ENCODE measurements at places on chromosomes 3 and 15. TPM values are rescaled to one million over a fixed set of nuclear protein-coding genes. Genes with fewer than 3 reads are reported as not detected.

The NME9 gene
- total RNA-seq: not detected

DNA sequence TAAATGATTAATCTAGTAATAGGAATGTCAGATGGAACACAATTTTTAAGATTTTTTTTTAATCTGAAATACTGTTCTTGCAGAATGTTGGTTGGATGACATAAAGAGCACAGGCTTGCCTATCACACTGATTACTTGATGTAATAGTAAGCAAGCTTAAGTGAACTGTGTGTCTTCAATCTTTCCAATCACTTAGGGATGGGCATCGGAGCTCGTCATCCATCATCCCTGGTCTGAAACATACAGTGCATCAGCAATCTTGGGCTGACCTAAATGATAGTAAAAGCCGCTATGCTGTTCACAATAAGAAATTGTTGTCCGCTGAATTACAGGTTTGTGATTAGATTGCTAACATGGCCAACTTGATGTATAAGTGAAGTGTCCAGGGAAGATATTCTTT lies 195.8 kb downstream of the WDR72 start:
- no peak for DNase-seq

The ATP10A gene
- not detected for total RNA-seq

The IGSF10 gene
- 0.59 TPM for total RNA-seq

- DNase-seq: peak; percentile 14
Observed at GRCh38 chr3:143627336-143627735, 220.9 kb downstream of the SLC9A9 start.

DNA sequence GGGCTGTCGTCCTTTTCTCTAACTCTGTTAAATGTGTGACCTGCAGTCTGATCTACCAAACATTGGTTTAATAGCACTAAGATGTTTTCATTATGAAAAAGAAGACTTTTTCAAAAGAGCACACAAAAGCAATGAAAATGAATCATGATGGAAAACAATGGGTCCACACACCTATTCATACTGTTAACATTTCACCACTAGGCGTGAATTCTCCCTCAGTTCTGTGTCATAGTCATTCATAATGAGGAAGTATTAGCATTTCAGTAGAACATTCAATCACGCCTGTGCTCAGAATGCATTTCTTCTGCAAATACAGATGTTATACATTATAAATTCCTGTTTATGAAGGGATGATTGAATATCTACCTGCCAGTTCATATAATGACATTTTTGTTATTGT lies 35.9 kb downstream of the EIF4E3 start:
- DNase-seq: no peak

- DNase-seq: peak; percentile 39
Observed at GRCh38 chr3:14962762-14963161, 15.4 kb downstream of the NR2C2 start.

DNA sequence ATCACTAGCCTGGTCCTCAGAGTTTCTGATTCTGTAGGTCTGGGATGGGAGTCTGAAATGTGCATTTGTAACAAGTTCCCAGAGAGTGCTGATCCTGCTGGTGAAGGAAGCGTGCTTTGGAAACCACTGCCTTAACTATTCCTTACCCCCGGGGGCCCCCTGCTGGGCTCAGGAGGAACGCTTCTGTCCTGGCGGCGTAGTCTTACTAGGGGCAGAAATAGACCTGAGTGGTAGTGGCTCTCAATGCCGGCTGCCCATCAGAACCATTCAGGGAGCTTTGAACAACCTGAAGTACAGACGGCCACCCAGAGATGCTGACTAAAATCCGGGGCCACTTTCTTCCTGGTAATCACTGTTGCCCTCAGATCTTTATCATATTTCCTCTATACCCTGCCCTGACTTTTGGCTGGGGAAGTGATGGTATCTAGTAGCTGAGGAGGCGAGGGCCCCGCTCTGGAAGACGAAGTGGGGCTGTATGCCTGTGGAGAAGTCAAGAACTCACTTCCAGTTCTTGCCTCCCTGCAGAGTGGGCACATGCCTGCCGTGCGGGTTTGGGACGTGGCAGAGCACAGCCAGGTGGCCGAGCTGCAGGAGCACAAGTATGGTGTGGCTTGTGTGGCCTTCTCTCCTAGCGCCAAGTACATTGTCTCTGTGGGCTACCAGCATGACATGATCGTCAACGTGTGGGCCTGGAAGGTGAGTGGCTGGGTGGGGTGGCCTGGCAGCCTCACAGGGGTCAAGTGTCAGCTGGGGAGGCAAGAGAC lies 16.3 kb upstream of the JMJD7 start:
- DNase-seq: peak; percentile 75

The RBP2 gene
- total RNA-seq: not detected

The TPRG1 gene
- 2.0 TPM for total RNA-seq

DNA sequence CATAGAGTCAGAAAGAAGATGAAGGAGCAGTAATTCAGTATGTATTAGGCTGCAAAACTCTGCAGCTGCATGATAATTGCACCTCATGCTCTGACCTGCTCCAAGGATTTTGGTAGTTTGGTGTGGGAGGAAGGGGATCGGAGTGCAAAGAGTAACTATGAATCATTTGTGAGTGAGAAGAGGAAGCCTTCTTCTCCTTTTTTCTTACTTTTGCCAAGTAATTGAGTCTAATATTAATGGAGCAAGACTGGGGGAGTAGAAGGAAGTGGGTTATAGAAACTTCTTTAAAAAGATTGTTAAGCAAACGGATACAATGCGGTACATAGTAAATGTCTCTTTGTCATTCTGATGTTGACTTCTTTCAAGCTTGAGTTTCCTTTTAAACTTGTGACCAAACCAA lies 276.5 kb downstream of the EDEM1 start:
- no peak for DNase-seq

DNA sequence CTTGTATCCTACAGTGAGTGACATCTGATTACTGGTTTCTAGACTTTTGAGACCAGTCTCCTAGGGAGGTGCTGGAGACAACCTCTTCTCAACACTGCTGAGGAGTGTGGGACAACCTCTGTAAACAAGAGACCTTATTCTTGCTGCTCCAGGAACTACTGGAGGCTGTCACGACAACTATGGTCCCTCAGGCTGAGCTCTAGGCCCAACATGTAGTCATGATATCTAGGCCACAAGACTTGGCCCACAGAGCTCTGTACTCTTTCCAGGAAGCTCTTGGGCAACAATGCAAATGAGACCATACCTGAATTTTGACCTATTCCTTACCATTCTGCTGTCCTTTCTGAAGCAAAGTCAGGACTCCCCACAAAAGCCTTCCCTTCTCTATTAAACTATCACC lies 24.3 kb upstream of the HEG1 start:
- DNase-seq: no peak

The IGF1R gene
- total RNA-seq: 5.9 TPM

The FAM81A gene
- 4.9 TPM for total RNA-seq

DNA sequence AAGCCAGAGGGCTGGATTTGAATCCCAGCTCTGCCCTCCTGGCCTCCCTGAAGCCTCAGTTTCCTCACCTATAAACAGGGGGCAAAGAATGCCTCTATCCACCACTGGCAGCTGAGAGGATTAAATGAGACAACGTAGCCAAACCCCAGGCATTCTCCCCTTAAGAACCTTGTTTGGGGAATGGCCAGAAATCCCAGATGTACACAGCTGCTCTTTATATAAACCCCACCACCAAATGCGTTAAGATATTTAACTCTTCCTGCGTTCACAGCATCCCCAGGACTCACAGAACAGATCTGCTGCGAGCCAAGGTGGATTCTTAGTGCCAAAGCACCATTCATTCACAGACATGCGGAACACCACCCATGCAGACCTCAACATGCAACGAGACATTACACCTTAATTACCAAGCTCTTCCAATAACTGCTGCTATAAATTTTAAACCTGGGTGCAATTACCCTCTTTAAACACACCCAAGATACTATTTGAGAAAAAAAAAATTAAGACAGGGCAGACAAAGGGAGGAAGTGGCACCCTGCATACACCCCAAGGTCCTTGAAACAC lies 5.2 kb downstream of the TLE3 start:
- no peak for DNase-seq

The LSAMP gene
- 0.59 TPM for total RNA-seq

The CLDN1 gene
- 0.59 TPM for total RNA-seq

The NLGN1 gene
- total RNA-seq: 0.39 TPM

The IQCH gene
- total RNA-seq: 7.0 TPM

DNA sequence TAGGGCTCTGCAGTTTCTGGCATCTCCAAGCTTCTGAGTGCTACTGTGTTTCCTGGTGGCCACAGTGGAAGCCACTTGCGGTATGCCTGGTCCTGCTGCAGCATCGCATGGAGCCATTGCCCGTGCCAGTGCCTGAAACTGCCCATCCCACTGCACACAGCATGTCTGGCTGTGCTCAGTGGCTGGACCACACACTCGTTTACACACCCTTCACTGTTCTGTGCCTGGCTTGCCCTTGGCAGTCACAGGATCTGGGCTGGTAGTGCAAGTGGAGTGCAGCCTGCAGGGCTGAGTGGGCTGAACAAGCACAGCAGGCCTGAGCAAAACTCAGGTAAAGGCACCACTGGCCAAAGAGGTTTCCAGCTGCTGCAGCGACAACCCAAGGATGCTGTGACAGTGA lies 600.0 kb downstream of the SI start:
- DNase-seq: no peak

- DNase-seq: peak; percentile 61
Observed at GRCh38 chr3:141294848-141295247, 63.2 kb downstream of the PXYLP1 start.

GRCh38 chr3:9864200-9864927 lies 15.7 kb downstream of the CIDEC start:
- peak; percentile 93 for DNase-seq

The SEMA3F gene
- 1.9 TPM for total RNA-seq

The RAD54L2 gene
- total RNA-seq: 6.5 TPM

The DAPK2 gene
- total RNA-seq: 0.49 TPM

DNA sequence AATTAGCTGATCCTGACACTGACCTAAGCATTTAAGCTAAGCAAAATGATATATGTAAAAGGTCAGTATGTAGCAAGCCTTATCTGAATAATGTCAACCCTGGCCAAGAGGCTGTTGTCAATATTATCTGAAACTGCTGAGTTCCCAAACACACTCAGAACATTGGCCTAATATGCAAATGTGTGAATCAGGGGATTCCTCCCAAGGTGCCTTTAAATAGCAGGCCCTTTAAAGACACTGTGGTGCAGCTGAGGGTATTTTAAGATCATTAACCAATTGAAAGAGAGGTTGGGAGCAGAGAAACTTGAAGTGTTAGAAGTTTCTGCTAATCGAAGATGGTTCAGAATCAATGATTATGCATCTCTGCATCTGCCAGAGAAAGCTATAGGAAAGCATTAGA lies 207.0 kb downstream of the NTRK3 start:
- no peak for DNase-seq

The CFAP44 gene
- total RNA-seq: 1.6 TPM

The SLC6A1 gene
- not detected for total RNA-seq

- no peak for DNase-seq
Observed at GRCh38 chr3:124291008-124291407, 299.1 kb upstream of the ROPN1 start.

The TTLL13 gene
- total RNA-seq: not detected

GRCh38 chr3:154786724-154787123 lies 293.4 kb upstream of the MME start:
- no peak for DNase-seq

The CCR5 gene
- not detected for total RNA-seq

- peak; percentile 2 for DNase-seq
Observed at GRCh38 chr15:27091270-27091940, 120.4 kb downstream of the GABRG3 start.

The OIP5 gene
- 92.3 TPM for total RNA-seq

DNA sequence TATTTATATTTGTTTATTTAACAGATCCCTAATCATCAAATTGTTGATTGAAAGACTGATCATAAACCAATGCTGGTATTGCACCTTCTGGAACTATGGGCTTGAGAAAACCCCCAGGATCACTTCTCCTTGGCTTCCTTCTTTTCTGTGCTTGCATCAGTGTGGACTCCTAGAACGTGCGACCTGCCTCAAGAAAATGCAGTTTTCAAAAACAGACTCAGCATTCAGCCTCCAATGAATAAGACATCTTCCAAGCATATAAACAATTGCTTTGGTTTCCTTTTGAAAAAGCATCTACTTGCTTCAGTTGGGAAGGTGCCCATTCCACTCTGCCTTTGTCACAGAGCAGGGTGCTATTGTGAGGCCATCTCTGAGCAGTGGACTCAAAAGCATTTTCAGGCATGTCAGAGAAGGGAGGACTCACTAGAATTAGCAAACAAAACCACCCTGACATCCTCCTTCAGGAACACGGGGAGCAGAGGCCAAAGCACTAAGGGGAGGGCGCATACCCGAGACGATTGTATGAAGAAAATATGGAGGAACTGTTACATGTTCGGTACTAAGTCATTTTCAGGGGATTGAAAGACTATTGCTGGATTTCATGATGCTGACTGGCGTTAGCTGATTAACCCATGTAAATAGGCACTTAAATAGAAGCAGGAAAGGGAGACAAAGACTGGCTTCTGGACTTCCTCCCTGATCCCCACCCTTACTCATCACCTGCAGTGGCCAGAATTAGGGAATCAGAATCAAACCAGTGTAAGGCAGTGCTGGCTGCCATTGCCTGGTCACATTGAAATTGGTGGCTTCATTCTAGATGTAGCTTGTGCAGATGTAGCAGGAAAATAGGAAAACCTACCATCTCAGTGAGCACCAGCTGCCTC lies 14.7 kb downstream of the THBS1 start:
- peak; percentile 32 for DNase-seq

The DGKG gene
- 15.3 TPM for total RNA-seq

GRCh38 chr3:72794079-72794478 lies 54.2 kb downstream of the SHQ1 start:
- no peak for DNase-seq

GRCh38 chr3:182482705-182483104 lies 310.6 kb upstream of the ATP11B start:
- DNase-seq: no peak

The TYRO3 gene
- 13.8 TPM for total RNA-seq

DNA sequence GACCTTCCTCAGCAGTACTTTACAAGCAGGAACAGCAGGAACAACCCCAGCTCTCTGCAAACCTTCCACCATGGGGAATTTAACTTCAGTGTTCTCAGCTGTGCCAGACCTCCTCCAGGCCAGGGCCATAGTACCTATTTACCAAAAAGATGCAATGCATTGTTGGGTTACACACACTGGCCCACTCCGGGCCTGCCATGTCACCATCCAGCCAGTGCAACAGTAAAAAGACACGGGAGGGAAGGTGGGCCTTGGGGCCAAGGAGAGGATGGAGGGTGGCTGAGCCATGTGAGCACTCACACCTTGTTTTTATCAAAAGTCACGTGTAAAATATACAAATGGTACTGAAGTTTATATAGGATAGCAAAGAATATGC lies 157.0 kb downstream of the GABRB3 start:
- no peak for DNase-seq

The ADGRG7 gene
- not detected for total RNA-seq

The WDR72 gene
- not detected for total RNA-seq

GRCh38 chr3:124584552-124585391 lies 145.5 kb upstream of the UMPS start:
- DNase-seq: peak; percentile 58

Data from RPMI7951 (cell line).